ENCODE measurements at places on chromosomes 5 and 9.
A peak's percentile ranks its signal among the peaks of the same experiment; 100 is the strongest.

DNA sequence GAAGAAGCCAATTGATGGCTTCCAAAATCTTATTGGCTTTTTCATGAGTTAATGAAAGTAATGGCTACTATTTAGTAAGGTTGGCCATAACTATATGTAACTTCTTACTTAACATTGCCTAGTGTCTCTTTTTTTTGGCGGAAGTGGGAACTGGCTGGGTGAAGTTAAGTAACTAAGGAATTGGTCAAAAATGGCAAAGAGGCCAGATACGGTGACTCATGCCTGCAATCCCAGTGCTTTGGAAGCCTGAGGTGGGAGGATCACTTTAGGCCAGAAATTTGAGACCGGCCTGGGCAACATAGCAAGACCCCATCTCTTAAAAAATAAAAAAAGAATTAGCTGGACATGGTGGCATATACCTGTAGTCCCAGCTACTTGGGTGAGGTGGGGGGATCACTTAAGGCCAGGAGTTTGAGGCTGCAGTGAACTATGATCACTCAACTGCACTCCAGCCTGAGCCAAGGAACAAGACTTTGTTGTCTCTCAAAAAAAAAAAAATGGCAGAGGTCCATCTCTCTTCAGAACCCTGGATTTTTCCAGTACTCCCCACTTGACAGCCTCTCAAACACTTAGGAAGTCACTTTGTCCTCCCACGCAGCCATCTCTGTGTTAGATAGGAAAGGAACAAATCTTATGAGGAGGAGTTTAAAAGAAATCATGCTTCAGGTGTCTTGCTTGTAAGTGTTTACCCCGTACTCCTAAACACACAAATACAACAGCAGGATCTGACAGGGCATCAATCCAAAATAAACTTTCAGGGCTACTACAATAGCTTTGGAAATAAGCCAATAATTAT is 75.7 kb downstream of the TEK start:
- no peak for DNase-seq

- peak; percentile 30 for DNase-seq
Observed at GRCh38 chr5:109805883-109806282, 116.2 kb downstream of the MAN2A1 start.

DNA sequence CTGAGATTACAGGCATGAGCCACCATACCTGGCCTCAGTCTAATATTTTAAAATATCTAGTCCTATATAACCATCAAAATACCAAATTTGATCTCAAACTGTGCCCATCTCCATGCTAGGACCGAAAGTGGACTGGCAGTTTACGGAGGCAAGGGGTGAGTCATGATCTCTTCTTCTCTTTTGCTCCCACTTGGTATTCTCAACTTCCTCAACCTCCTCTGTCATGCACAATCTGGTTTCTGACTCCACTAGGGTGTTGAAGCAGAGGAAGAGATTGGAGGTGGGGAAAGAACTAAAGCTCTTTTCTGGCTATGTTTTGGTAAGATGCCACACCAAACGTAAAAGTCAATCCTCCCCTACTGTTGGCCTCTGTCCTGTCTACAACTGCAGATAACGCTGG is 55.9 kb upstream of the CEMIP2 start:
- no peak for DNase-seq

GRCh38 chr9:71764891-71765290 is 3.4 kb downstream of the CEMIP2 start:
- DNase-seq: no peak

GRCh38 chr9:127561491-127562278 is 50.4 kb upstream of the STXBP1 start:
- DNase-seq: no peak

DNA sequence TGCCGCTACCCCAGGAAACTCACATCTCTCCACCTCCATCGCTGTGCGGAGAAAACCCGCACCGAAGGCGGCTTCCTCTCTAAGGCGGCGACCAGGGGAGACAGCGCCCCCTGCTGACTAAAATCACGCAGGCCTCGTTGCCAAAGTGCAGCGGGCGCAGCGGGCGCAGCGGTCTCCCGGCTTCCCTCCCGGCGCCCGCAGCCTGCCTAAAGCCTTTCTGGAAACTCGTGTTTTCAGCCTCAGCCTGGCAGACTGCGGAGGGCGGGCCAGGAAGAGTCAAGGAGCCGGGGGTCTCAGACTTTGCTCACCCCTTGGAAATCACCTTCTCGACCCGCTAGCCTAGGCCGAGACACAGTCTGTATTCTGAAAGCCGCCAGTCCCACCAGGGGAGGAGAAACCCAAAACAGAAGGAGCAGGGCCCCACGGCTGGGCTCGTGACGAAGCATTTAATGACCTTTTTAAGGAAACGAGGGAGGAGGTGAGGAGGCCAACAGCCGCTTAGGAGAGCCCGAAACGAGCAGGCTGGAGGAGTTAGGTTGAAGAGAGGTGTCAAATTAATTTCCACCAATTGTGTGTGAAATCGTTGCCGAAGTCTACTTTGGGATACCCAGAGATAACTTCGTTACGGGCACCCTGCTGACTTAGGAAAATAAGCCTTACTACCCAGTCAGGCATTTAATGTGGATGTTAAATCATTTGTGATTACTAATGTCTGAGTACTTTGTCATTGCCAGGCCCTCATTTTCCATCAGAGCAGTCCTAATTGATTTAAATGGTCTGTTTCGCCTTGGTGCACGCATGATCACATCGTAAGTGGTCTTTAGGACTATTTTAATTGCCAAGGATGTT is 7.3 kb upstream of the FOXB2 start:
- peak; percentile 86 for DNase-seq

- DNase-seq: no peak
Observed at GRCh38 chr9:132703336-132703735, 33.1 kb downstream of the GTF3C4 start.

DNA sequence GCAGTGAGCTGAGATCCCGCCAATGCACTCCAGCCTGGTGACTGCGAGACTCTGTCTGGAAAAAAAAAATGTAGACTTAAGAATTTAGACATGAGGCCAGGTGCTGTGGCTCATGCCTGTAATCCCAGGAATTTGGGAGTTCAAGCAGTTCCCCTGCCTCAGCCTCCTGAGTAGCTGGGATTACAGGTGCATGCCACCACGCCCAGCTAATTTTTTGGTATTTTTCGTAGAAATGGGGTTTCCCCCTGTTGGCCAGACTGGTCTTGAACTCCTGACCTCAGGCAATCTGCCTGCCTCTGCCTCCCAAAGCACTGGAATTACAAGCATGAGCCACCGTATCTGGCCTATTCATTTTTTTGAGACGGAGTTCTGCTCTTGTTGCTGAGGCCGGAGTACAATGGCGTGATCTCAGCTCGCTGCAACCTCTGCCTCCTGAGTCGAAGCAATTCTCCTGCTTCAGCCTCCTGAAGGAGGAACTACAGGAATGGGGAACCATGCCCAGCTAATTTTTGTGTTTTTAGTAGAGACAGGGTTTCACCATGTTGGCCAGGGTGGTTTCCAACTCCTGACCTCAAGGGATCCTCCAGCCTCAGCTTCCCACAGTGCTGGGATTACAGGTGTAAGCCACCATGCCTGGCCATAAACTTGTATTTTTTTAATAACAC is 14.0 kb downstream of the DDX46 start:
- DNase-seq: no peak

All from BE2C (cell line).